Breast epithelium (tissue), 4 donors: ENCODE measurements at places on chromosomes 3 and 15. TPM values are rescaled to one million over a fixed set of nuclear protein-coding genes. Genes with fewer than 3 reads are reported as not detected.
A peak's percentile ranks its signal among the peaks of the same experiment; 100 is the strongest.

DNA sequence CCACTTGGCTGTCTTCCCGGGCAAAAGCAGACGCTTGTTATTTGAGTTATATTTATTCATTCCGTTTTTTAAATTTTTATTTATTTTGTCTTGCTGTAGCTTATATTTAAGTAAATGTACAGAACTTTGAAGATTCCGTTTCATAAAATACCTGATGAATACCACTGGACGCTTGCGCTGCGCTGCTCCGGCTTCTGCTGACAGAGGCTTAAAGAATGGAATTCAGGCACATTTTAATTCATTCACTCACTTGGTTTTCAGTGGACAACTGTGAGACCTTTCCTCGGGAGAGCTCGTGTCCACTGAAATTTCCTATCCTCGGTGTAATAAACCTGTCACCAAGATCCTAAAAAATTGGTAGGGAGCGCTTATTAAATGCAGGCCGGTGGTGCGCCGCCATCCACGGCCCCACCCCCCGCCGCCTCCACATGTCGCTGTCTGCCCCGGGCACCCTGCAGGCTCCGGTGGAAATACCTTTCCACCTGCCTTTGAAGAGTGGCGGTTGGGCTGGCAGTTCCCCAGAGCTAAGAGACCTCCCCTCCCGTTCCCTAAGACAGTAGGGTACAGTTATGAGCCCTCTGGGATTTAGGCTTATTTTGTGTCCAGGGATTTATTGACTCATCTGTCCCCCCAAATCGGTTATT is 62.5 kb upstream of the UBE2E1 start:
- no peak overlapping the region for H3K27ac ChIP-seq
- no peak for DNase-seq
- H3K36me3 ChIP-seq, result no peaks in the 10 kb centered on the region
- no peak overlapping the region for H3K4me3 ChIP-seq
- no peaks in the 10 kb centered on the region for H3K27me3 ChIP-seq
- H3K4me1 ChIP-seq, result no peaks in the 10 kb centered on the region

GRCh38 chr15:51051776-51052175 is 42.9 kb downstream of the TNFAIP8L3 start:
- no peaks in the 10 kb centered on the region for H3K27me3 ChIP-seq
- no peaks in the 10 kb centered on the region for H3K4me1 ChIP-seq
- H3K4me3 ChIP-seq, result no peak overlapping the region
- H3K27ac ChIP-seq, result peak overlapping the region; percentile 10
- no peaks in the 10 kb centered on the region for H3K36me3 ChIP-seq

- H3K27me3 ChIP-seq, result no peaks in the 10 kb centered on the region
- no peak for DNase-seq
- H3K4me3 ChIP-seq, result no peak overlapping the region
- no peaks in the 10 kb centered on the region for H3K36me3 ChIP-seq
- H3K4me1 ChIP-seq, result no peaks in the 10 kb centered on the region
These were observed 42.5 kb upstream of the SPTSSB start for GRCh38 chr3:161413855-161414210.

DNA sequence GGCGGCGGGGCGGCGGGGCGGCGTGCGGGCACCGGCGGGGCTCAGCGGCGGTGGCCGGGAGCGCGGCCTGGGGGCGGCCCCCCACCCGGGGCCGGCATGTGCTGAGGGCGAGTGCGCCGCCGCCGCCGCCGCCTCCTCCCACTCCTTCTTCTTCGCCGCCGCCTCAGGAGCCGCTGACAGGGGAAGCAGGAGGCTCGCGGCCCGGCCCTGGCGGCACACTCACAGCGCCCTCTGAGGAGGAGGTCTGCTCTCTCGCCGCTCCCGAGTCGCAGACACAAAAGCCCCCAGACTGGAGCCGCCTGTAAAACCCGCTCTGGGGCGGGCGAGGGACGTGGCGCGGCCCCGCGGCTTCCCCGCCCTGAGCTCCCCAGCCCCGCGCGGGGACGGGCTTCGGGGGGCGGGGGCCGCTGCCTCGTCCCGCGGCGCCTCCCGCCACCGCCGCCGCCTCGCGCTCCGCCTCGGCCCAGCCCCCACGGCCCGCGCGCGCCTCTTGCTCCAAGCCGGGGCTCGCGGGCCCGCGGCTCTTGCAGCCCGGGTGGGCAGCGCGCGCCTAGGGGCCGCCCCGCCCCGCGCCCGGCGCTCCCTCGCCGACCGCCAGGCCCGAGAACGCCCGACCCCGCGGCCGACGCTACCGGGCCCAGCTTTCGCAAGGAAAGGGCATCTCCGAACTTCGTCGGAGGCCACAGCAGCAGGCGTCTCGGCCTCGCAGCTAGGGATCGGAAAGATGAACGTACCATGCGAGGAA is at the start of gene PYGO1:
Gene PYGO1, minus strand, starts transcription at position 276 of the 745 bp plus-strand sequence. CDS start 462 bp downstream, outside the sequence.
- H3K4me1 ChIP-seq, result no peaks in the 10 kb centered on the region
- H3K27me3 ChIP-seq, result no peaks in the 10 kb centered on the region
- H3K4me3 ChIP-seq, result peak within 1 kb of the TSS; percentile 85
- H3K27ac ChIP-seq, result peak within 1 kb of the TSS; percentile 69
- no peaks in the 10 kb centered on the region for H3K36me3 ChIP-seq

DNA sequence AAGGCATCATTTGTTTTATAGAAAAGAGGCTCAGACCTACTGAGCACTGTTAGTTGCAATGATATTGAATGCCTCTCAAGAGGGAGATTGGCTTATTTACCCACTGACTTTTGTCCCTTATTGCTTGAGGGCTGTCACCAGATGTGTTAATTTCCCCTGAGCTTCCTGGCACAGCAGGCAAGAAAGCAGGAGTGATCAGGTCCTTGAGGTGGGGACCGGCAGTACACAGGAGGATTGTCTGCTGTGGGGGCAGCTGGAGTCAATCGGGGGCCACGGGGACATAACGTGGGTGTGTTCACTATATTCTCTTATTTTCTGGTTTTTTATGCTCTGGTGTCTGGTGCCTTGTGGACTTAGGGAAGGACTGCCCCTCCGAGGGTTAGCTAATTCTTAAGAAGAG is 44.6 kb downstream of the GASK1A start:
- DNase-seq, result no peak
- H3K4me1 ChIP-seq, result no peaks in the 10 kb centered on the region
- no peak overlapping the region for H3K4me3 ChIP-seq
- H3K27me3 ChIP-seq, result no peaks in the 10 kb centered on the region
- H3K36me3 ChIP-seq, result no peaks in the 10 kb centered on the region

The CRYBG3 gene
- total RNA-seq, result 28.5 TPM

DNA sequence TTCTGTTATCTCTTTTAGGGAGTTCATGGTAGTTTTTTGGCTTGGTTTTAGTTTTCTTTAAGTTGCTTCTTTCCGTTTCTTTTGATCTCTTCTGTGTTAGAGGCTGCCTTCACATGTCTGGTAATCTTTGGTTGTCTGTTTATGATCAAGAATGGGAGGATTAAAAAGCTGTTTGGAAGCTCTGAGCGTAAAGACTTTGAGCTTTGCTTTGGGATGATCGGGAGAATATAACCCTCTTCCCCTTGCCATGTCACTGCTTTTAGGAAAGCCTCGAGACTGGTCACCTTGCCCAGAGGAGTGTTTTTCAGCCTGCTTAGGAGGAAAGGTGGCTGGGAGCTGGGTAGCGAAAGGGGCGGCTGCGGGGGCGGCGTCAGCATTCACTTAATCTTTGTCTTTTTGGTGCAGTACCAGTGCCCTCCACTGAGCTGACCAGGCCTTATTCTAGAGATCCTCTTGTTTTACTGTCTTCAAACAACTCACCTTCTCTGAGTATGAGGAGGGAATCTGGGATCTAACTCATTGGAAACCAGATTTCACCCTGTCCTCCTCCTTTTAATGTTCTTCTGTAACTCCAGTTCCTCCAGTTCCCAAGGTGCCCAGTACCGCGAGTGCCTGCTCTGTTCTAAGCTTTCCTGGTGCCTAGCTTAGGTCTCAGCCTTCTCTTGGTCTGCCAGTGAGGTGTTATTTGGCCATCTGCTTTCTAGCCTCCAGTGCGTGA is 15.5 kb downstream of the TATDN2 start:
- H3K27me3 ChIP-seq, result no peaks in the 10 kb centered on the region
- no peaks in the 10 kb centered on the region for H3K36me3 ChIP-seq
- no peak for DNase-seq
- peak overlapping the region; percentile 39 for H3K27ac ChIP-seq

The GOLGA8H gene
- 1.6 TPM for total RNA-seq

The PRICKLE2 gene
- 35.1 TPM for total RNA-seq

DNA sequence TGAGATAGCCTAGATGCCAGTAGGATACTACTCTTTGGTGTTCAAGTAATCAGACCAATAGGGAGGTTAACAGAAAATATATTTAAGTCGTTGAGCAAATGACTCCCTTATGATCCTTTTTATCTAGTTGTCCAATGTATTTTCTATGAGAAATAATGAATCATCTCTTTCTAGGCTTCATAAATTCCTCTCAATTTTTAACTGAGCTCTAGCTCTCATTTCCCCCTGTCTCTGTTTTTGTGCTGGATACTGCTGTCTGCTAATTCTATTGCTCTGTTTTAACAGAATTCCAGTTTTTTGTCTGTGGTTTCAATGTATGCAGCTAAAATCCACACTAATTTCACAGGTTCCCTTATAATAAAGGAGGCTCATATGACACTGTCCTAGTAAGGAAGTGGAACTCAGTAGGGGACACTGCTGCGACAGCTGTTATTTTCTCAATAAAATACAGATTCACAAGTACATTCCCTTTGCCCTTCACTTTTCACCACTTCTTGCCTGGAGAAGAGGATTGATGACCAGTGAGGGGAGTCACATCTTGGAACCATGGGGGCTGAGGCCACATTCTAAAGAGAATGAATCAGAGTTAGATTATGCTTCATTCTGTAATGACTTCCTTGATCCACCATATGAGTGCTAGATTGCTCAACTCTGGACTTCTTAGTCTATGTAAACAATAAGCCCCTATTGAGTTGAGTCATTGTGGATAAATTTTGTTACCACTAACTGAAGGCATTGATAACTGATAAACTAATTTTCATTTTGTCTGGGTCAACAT is 558.7 kb upstream of the KCNMB2 start:
- H3K36me3 ChIP-seq, result no peaks in the 10 kb centered on the region
- H3K4me3 ChIP-seq, result no peak overlapping the region
- H3K4me1 ChIP-seq, result no peaks in the 10 kb centered on the region

DNA sequence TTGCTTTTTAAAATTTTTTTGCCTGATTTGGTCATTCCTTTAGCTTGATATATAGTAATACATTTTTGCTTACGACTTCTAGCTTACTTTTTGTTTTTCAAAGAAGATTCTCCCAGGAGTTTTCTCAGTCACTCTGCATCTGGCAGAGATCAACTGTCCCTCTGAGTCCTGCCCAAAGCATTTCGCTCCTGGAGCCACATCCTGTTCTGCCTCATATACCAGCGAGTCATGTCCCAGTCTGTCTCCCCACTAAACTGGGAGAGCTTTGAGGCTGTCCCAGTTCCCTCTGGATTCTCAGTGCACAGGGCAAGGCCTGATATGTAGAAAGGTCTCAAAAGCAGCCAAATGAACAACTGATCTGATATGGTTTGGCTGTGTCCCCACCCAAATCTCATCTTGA is 326.3 kb downstream of the ARRDC4 start:
- H3K36me3 ChIP-seq, result no peaks in the 10 kb centered on the region
- H3K27me3 ChIP-seq, result no peaks in the 10 kb centered on the region
- DNase-seq, result no peak

The PXYLP1 gene
- 19.0 TPM for total RNA-seq

GRCh38 chr3:54421943-54422342 is 299.6 kb downstream of the CACNA2D3 start:
- no peaks in the 10 kb centered on the region for H3K4me1 ChIP-seq
- H3K27me3 ChIP-seq, result no peaks in the 10 kb centered on the region

The FMN1 gene
- 50.7 TPM for total RNA-seq

The SGO1 gene
- 1.5 TPM for total RNA-seq

DNA sequence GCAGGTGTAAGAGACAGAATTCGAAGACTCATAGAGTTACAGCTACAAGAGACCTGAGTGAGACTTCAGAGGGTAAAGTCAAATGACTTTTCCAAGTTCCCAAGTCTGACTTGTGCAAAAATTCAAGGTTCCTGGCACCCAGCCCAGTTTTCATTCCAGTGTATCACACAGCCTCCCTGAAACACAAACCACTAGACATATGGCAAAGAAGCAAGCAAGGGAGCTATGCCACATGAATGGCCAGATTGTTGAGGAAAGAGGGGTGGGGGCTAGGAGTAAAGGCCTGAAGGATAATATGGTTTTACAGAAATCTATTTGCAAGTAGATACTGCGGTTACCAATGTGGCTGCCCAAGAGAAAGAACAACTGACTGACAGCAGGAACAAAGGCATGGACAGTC is 301.2 kb downstream of the MECOM start:
- no peaks in the 10 kb centered on the region for H3K36me3 ChIP-seq
- DNase-seq, result no peak
- no peak overlapping the region for H3K27ac ChIP-seq
- no peak overlapping the region for H3K4me3 ChIP-seq
- no peaks in the 10 kb centered on the region for H3K4me1 ChIP-seq
- no peaks in the 10 kb centered on the region for H3K27me3 ChIP-seq

The TTC21A gene
- 16.1 TPM for total RNA-seq

- no peak overlapping the region for H3K27ac ChIP-seq
- no peaks in the 10 kb centered on the region for H3K27me3 ChIP-seq
- no peak for DNase-seq
- H3K36me3 ChIP-seq, result no peaks in the 10 kb centered on the region
These were observed 98.4 kb upstream of the RAD18 start for GRCh38 chr3:9061634-9062033.

DNA sequence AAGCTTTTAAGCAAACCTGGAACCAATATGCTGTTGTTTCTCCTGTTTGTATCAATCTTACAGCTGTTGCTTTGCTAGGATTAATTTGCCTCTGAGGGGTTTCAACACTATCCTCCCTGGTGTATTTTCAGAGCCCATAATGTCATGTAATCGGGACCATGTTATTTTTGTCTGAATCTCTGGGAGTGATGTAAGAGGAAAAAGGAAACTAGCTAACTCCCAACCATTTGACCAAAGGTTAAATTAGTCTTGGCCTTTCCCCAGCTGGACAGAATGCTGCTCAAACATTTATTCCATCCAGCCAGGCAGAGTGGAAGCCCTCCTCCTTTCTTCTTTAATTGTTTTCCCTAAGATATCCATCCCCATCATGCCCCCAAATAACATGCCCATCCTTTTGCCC is 142.2 kb downstream of the ALDH1A2 start:
- no peaks in the 10 kb centered on the region for H3K36me3 ChIP-seq
- no peak for DNase-seq
- H3K4me3 ChIP-seq, result no peak overlapping the region
- no peaks in the 10 kb centered on the region for H3K27me3 ChIP-seq
- peak overlapping the region; percentile 6 for H3K27ac ChIP-seq
- H3K4me1 ChIP-seq, result no peaks in the 10 kb centered on the region

- H3K27ac ChIP-seq, result no peak overlapping the region
- no peaks in the 10 kb centered on the region for H3K36me3 ChIP-seq
- no peak overlapping the region for H3K4me3 ChIP-seq
- DNase-seq, result no peak
These were observed 26.9 kb upstream of the EHHADH start for GRCh38 chr3:185280572-185281365.

DNA sequence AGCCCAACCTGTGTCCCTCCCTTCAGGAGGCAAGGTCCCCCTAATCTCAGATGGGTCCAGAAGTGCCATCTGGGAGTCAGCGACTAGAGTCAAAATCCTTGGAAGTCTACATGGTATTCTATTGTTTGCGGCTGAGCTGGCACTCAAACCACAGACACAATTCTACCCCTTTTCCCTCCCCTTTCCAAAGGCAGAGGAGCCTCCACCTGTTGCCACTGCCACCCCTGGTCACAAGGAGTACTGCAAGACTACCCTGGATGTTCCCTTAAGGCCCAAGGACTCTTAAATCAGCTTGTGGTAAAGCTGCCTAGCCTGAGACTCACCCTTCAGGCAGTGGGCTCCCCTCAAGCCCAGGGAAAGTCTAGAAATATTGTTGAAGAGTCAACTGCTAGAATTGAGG is 4.3 kb upstream of the OR5H6 start:
- no peaks in the 10 kb centered on the region for H3K36me3 ChIP-seq
- DNase-seq, result no peak
- no peaks in the 10 kb centered on the region for H3K4me1 ChIP-seq
- H3K27ac ChIP-seq, result no peak overlapping the region
- H3K4me3 ChIP-seq, result no peak overlapping the region
